ENCODE measurements at places on chromosomes 6 and 20. TPM values are rescaled to one million over a fixed set of nuclear protein-coding genes. Genes with fewer than 3 reads are reported as not detected.

TXLNB gene
- not detected for total RNA-seq

SALL4 gene
- 3.8 TPM for total RNA-seq

GPR6 gene
- total RNA-seq = not detected

COL11A2 gene
- total RNA-seq = 2.2 TPM

REM1 gene
- not detected for total RNA-seq

MYLK4 gene
- total RNA-seq = 1.1 TPM

MUC21 gene
- not detected for total RNA-seq

CNKSR3 gene
- total RNA-seq = 3.4 TPM

BPI gene
- total RNA-seq = not detected

FILIP1 gene
- total RNA-seq = 0.15 TPM

TBCC gene
- 15.1 TPM for total RNA-seq

OR2J2 gene
- not detected for total RNA-seq

DEFB114 gene
- total RNA-seq = not detected

SCRT2 gene
- total RNA-seq = not detected

WFDC9 gene
- total RNA-seq = not detected

SIRPD gene
- 0.37 TPM for total RNA-seq
